Fibroblast of skin of back (primary cell): ENCODE measurements at places on chromosomes 7 and 10.

DNA sequence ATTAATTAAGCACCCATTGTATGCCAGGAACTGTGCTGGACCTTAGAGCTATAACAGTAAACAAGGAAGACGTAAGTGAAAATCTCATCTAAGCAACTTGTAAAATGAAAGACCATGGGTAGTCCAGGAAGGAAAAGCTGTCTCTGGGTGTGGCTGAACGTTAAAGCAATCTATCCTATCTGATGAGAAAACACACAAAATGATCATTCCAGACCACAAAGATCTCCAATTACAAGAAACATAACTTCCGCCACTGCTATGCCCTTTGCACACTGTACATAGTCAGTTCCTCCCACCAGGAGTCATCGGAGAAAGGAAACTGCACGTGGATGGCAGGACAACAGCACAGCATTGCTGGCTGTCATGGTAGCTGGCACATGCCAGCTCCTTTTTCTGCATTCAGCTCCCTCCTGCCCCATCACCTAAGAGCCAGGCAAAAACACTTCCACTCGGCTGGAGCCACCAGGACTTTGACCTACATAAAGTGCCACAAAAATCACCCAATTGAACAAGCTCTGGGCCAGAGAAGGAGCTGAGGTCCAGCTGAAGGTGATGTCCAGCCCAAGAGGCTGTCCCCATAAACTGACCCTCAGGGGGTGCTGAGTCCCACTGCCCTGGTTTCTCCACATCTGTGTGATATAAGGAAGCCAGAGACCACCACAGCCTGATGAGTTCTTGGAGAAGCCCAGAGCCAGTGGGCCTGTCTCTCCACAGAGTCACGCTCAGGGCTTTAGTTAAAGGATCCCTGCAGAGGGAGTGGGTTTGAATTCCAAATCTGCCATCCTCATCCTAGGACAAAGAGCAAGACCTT, 56.4 kb downstream of the STEAP1B start:
- no peak for DNase-seq

DNA sequence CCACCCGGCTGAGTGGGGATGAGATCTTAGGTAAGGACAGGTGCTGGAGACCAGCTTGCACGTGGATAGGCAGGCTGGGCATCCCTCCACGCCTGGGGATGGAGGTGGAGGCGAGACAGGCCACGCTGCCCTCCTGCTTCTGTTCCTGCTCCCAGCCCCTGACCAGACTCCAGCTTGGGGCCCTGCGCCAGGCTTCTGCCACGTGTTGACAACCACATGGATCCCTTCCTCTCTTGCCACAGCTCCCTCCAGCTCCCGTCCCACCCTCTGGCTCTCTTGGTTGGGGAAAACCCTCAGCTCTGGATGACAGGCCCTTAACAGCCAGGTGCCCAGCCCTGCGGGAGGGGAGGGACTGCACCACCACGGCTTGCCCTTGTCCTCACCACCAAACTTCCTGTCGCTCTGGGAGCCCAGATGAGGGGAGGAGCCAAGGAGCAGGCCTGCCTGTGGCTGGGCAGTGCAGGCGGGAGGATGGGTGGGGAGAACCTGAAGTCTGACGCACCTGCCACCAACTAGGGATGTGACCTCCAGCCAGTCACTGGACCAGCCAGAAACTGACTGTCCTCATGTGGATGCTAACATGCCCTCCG, 36.0 kb downstream of the KCNH2 start:
- DNase-seq: no peak

GRCh38 chr10:133309720-133310398, 1.1 kb downstream of the ZNF511 start:
- no peak for DNase-seq

- DNase-seq: no peak
Measured at GRCh38 chr10:130934293-130935127, 377.0 kb downstream of the TCERG1L start.

- DNase-seq: peak; percentile 46
Measured at GRCh38 chr7:136114966-136115762, 138.0 kb upstream of the MTPN start.

- no peak for DNase-seq
Measured at GRCh38 chr7:122688400-122688998, 10.4 kb downstream of the RNF133 start.

DNA sequence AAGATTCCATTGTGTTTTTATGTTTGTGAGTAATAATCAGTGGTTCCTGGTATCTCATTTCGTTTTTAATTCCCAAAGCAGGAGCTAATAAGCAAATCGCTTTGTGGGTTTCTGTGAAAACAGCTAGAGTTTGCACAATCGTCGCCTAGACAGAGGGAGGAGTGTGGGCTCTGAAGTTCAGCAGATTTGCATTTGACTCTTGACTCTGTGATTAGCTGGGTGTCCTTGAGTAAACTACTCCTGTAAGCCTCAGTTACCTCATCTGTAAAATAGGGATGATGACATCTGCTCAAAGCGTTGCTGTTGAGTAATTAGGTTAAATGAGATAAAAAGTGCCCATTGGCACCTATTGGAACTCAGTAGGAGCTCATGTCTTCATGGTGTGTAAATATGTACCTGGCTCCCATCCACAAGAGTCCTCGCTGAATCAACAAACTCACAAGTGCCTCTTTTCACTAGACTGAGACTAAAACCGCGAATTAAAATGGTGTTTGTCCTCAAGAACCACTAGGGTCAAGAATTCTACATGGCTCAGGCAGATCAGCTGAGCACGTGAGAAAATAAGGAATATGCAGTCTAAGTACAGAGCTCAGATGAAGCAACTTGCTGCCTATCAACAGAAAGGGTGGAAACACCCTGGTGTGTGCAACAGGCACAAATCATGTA, 385.8 kb upstream of the C7orf33 start:
- no peak for DNase-seq

DNA sequence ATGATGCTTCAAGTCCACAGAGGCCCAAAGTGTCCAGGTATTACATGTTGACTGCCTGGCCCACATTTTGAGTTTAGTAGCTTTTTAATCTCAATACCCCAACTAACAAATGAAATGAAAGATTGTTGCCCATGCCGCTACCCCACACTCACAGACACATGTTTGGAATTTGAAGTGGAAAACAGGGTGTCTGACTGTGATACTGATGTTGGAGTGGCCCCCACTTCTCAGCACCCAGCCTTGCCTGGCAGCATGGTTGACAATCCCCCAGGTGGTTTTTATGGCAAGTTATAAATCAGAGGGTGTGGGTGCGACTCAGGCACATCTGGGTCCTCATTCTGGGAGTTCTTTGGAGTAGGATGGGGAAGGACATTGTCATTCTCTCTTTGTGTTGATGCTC, 314.7 kb upstream of the ZNF32 start:
- no peak for DNase-seq
